Transverse colon (tissue), 4 donors: ENCODE measurements at places on chromosomes 13 and 19. TPM values are rescaled to one million over a fixed set of nuclear protein-coding genes. Genes with fewer than 3 reads are reported as not detected.

ZNF878 gene
- 0.32 TPM for total RNA-seq

ZNF829 gene
- total RNA-seq: 1.9 TPM

DNA sequence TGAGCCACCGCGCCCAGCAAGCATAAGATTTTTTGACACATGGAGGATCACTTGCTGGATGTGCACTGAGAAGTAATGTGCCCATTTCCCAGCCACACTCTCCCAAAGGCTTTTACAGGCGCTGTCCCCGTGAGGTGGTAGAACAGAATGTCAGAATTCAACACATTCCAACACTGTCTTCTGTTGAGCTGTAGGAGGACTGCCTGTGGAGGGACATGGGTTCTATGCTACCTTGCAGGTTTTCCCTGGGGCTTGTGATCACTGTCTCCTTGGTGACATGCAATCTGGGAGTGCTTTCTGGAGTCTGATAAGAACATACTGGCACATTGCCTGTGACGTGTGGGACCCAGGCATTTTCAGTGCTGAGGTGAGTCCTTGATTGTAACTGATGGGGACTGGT is 38.5 kb downstream of the DPRX start:
- H3K27ac ChIP-seq: no peak overlapping the region
- no peak for DNase-seq
- H3K4me3 ChIP-seq: no peak overlapping the region
- H3K27me3 ChIP-seq: no peaks in the 10 kb centered on the region
- H3K4me1 ChIP-seq: no peaks in the 10 kb centered on the region
- H3K36me3 ChIP-seq: no peaks in the 10 kb centered on the region

GRCh38 chr19:41362143-41362847 is 1.7 kb downstream of the B9D2 start:
- no peaks in the 10 kb centered on the region for H3K36me3 ChIP-seq
- no peaks in the 10 kb centered on the region for H3K27me3 ChIP-seq
- no peak overlapping the region for H3K4me3 ChIP-seq
- H3K4me1 ChIP-seq: peaks cover 26% of the 10 kb centered on the region

DNA sequence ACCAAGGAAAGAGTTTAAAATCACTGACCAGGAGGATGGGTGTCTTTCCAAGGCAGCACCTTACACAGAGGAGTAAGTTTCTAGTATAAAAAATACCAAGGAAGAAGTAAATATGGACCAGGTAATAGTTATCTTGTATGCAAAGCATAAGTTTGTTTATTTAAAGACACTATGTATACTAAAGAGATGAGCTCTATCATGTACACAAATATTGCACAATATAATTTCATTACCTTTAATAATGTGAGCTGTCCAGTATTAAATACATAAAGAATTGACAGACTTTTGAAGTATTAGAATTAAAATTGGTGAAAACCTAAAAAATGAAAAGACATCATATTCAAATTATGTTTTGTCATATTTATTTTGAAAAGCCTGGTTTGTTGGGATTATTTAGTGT is 322.0 kb upstream of the MIR17HG start:
- H3K36me3 ChIP-seq: no peaks in the 10 kb centered on the region
- H3K27me3 ChIP-seq: no peaks in the 10 kb centered on the region
- no peak overlapping the region for H3K4me3 ChIP-seq
- no peaks in the 10 kb centered on the region for H3K4me1 ChIP-seq
- DNase-seq: no peak

DNA sequence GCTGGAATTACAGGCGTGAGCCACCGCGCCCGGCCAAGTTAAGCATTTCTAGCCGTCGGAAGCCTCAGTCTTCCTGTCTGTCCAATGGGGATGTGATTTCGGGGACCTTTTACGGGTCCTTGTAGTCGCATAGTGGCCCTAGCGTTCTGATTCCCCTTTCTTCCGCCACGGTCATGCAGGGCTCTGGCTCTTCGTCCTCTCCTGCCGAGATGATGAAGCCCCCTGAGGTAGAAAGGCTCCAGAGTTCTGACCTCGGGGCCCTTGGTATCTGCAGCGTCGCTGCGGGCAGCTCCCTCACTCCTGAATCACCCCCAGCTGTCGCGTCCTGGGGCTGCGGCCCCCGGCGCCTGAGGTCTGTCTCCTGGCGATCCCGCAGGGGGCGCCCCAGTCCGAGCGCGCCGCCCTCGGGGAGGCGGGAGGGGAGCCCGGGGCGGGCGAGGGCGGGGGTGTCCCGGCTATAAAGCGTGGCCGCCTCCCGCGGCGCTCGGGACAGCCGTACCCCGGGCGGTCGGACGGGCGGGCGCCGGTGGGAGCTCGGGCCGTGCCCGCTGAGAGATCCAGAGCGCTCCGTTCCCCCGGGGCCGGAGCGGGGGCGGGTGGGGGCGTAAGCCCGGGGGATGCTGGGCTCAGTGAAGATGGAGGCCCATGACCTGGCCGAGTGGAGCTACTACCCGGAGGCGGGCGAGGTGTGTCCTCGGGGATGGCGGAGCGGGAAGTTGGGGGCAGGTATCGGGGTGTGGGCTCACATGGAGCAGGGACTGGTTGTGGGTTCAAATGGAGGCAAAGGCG is at the start of gene FOXA3:
Gene FOXA3 (plus strand): TSS at position 487 of the 789 bp plus-strand sequence. CDS start 131 bp downstream, at position 618.
- peaks cover 13% of the 10 kb centered on the region for H3K27me3 ChIP-seq
- peaks cover 26% of the 10 kb centered on the region for H3K4me1 ChIP-seq
- H3K27ac ChIP-seq: peak within 1 kb of the TSS; percentile 98
- peak; percentile 85 for DNase-seq
- no peaks in the 10 kb centered on the region for H3K36me3 ChIP-seq

- no peaks in the 10 kb centered on the region for H3K4me1 ChIP-seq
- H3K4me3 ChIP-seq: no peak overlapping the region
- H3K27ac ChIP-seq: no peak overlapping the region
- DNase-seq: no peak
These were observed 4.8 kb upstream of the LGALS7B start for GRCh38 chr19:38784224-38784623.
